ENCODE measurements at places on chromosomes 5 and 9.

DNA sequence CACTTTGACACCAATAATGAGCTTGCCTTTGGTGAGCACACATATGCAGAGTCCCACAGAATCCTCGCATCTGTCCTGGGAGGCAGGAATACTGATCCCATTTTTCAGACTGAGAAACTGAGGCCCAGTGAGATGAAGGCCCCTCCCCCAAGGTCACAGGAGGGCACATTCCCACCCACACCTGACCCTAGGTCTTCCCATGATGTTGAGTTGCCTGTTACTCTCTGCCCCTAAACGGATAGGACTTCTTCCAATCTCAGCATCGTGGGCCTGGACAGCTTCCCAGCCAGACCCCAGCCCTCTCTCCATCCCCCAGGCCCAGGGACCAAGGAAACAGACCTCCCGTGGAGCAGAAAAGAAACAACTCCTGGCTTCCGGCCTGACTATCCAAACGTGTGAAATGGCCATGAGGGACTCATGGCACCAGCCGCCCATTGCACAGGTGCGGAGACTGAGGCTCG, 877 bp downstream of the SH3GLB2 start:
- DNase-seq = no peak

DNA sequence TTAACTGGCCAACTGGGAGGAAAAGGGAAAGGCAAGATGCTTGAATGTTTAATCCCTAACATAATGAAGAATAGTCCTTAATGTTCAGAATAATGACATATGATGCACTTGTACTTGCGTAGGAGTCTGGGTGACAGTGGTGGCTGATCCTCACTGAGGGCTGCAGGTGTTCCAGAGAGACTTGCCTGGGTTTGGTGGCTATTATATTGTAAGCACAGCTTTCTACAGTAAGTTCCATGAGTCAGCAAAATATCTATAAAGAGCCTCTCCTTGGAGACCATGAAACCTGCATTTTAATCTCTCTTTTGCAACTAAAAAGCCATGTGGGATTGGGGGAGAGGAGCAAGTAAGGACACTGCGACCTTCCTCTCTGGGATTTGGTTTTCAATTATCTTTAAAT, 1.9 kb upstream of the NPR2 start:
- no peak for DNase-seq

GRCh38 chr9:18490641-18491370, 16.9 kb downstream of the ADAMTSL1 start:
- DNase-seq = no peak

DNA sequence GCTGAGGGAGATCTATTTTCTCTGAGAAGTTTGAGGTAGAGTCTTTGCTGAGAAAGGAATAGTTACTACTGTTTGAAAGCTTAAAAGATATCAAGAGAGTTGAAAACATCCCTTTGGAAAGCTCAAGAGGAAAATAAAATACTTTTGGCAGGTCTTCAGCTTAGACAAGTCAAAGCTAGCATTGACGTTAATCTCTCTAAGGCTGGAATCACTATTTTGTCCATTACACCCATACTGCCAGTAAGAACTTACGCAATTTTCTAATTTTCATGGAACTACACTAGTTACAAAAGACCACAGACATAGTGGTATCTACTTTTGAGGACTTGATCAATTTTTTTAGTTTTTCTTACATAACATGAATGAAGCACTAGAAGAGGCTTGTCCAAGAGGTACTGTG, 494.9 kb downstream of the PSAT1 start:
- no peak for DNase-seq

DNA sequence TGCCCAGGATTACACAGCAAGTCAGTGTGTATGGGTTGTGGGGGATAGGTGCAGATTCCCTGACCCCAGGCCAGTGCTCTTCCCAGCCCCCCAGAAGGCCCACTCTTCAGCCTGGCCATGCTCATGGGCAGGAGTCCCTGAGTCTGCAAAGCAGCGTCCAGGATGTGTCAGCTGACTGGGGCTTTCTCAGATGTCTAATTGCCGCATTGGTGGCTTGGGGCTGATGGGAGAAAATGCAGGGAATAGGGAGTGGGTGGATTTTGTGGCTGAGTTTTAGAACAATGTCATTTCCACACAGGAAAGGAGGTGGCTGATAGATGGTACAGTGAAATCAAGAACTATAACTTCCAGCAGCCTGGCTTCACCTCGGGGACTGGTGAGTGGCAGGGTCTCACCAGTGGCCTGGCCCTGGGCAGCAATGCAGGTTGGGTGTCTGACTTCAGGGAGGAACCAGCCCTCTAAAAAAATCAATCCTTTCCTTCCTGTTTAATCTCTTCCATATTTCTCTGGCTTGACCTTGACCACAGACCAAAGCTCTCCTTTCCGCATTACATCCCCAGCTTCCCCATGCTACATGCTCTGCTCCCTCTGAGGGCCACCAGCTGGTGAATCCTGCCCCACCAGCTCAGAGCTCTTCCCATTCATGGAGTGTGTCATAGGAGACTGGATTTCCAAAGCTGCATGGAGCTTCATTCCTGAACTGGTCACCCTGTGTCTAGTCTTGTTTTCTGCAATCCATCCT, 14.2 kb downstream of the GLIPR2 start:
- DNase-seq = no peak

GRCh38 chr9:82558855-82559630, 503.9 kb downstream of the RASEF start:
- DNase-seq = no peak

DNA sequence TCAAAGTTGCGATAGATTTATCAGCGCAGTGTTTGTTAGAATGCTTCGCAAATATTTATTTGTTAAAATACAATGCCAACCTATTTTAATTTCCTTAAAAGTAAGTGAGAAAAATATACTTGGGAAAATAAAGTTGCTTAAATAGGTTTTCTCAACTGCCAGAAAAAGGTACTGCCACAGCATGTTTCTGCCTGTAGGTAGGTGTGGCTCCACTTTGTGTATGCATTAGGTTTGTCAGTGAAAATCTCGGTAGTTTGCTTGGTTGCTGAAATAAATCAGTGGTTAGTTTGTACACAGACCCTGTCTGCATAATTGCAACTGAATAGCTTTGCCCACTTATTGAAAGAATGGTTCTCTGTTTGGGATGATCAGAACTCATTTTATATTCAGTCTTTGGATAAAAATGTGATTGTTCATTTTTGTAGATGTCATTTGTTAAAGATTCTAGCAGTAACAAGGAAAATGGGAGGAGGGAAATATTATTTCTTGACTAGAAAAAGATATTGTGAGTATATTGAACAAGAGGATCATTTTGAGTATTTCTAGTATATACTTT, 25.7 kb downstream of the C9orf85 start:
- no peak for DNase-seq

DNA sequence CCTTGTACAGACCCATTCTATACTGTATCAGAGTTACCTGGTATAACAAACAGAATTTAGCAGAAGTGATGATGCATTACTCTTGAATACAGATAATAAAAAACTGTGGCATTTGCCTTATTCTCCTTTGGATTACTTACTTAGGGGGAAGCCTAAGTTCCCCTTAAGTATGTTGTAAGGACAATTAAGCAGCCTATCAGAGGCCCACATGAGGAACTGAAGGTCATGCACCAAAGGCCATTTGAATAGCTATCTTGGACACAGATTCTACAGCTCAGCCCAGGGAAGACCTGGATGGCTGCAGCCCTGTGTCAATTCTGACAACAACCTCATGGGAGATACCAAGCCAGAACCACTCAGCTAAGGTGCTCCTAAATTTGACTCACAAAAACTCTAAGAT, 125.2 kb downstream of the RAPGEF6 start:
- DNase-seq = no peak

- DNase-seq = no peak
Measured at GRCh38 chr9:112621018-112621655, 96.8 kb downstream of the INIP start.

- no peak for DNase-seq
Measured at GRCh38 chr9:121399126-121399882, 29.3 kb upstream of the STOM start.

- no peak for DNase-seq
Measured at GRCh38 chr9:121649476-121650216, 1.8 kb upstream of the DAB2IP start.

GRCh38 chr5:152505442-152506042, 100.5 kb upstream of the NMUR2 start:
- no peak for DNase-seq

DNA sequence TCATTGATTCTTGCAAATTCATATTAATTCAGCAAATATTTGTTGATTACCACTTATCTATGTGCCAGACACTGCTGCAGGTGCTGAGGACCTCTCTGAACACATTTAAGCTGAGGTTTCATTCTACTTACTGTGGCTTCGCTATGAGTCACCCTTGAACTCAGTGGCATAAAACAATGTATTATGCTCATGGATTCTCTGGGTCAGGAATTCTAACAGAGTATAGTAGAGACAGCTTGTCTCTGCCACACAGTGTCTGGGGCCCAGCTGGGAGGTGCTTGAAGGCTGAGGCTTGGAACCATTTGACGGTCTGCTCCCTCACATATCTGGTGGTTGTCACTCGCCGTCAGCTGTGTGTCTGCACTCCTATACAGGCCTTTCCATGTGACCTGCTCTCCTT, 124.3 kb upstream of the NR3C1 start:
- no peak for DNase-seq

DNA sequence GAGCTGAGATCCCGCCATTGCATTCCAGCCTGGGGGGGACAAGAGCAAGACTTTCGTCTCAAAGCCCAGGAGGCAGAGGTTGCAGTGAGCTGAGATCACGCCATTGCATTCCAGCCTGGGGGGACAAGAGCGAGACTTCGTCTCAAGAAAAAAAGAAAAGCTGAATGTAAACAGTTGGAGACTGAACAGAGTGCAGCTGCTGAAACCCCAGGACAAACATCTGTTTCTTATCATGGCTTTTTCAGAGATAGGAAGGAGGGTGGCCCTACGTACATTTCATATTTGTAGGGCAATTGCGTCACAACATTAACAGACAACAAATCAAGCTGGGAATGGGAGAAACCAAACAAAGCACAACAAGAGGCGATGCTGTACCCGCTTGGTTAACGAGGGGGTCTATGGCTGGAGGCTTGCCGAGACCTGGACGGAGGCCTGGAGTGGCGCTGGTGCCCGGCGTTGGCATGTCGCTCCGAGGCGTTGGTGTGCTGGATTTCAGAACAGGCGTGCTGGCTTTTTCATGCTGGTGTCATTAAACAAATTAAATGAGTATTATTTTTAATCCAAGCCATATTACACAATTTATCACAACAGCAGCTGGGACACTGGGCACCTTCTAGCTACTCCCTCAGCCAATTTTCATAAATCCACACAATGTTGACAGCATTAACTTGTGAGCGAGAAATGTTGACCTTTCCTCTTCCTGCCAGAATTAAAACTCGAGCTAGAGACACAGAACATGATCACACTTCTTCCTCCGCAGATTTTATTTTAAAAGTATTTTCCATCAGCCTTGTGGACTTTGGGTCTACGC, 76.1 kb downstream of the TLE1 start:
- DNase-seq = no peak

GRCh38 chr5:16733331-16734006, 116.7 kb upstream of the RETREG1 start:
- DNase-seq = no peak

- DNase-seq = no peak
Measured at GRCh38 chr5:59390074-59390659, 503.4 kb downstream of the PDE4D start.

DNA sequence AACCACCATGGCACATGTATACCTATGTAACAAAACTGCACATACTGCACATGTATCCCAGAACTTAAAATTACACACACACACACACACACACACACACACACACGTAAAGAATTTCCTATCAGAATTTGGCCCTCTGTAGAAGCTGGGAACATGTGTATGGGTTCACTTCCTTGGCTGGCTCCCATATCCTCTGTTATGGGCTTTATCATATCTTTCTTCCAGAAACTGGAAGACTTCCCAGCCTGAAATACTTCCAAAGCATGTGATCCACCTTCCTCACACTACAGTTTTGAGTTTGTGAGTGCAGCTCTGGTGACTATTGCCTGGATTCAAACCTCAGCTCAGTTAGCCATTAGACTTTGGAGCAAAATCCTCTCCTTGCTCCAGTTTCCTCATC, 78.6 kb upstream of the GDNF start:
- DNase-seq = no peak

DNA sequence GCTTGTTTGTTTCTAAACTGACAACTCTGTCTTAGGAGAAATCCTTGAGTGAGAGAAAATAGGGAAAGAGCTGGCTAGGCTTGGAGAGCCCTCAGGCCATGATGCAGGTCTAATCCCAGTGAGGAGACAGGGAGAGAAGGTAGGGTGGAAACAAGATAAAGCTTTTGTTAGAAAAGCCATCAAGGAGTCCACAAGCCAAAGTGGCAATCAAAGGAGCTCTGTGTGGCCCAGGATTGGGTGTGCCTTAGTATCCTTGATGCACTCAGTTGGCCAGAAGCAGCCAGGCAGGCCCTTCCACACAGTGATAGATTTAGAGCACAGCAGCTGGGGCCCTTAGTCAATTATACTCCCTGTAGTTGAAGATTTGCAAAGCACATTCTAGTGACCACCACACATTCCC, 73.9 kb downstream of the ALDH7A1 start:
- DNase-seq = no peak

DNA sequence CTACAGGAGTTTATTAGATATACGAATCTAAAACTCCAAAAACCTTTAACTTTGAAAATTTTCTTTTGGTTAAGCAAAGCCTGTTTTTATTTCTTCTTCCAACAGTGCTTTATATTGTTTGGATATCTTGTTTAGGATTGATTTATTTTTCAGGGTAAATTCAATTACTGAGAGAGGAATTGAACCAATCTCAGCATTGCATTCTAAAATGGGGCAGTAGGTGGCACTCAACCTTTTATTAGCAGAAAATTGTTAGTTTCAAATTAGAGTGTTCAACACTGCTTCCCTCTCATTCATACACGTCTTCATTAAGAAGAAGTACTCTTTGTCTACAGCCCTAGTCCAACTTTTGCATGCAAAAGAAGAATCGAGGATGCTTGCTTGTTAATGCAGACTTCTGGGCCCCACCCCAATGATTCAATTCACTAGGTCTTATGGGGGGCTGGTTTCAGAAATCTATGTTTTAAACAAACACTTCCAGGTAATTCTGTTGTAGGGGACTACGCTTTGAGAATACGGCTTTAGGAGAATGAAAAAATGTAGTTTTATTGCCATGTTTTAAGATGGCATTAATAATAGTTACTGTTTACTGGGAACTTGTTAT, 26.6 kb downstream of the MRPL22 start:
- DNase-seq = no peak

- DNase-seq = no peak
Measured at GRCh38 chr5:180201051-180201987, 7.7 kb downstream of the RASGEF1C start.

- DNase-seq = no peak
Measured at GRCh38 chr9:111994831-111995458, 98.3 kb downstream of the UGCG start.

DNA sequence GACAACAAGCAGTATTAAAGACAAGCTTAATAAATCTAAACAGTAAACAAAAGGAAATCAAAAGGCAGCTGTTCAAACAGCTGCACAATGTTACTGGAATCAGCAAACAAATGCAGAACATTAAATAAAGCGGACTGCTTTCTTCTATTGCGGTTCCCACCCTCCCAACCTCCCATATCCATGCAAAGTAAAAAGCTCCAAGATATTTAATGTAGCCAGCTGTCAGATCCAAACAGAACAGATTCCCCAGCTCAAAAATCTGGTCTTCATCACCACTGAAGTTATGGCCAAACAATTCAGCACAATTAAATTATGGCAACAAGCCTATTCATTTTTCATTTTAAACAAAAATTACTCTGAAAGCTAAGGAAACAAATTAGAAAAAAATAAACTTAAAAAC, 75.9 kb downstream of the SLC38A9 start:
- DNase-seq = no peak
